ENCODE measurements at places on chromosomes 5 and 9. TPM values are rescaled to one million over a fixed set of nuclear protein-coding genes. Genes with fewer than 3 reads are reported as not detected.

DNA sequence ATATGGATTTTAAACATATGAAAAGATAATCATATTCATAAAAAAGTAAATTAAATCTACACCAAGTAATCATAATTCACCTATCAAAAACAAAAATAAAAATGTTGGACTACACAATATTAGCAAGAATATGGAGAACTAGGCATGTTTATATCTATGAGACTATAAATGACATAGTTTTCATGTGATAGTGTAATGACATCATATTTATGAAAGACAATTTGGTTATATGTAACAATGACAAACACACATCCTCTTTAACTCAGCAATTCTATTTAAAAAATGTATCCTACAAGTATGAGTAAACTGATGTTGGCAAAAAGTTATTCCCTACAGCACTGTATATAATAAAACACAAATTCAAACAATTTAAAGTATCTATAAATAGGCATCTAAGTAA lies 312.3 kb downstream of the EDIL3 start:
- no peak for DNase-seq

- DNase-seq, result no peak
These were observed 9.7 kb upstream of the RXRA start for GRCh38 chr9:134316449-134317160.

Gene CACNA1B
- not detected for total RNA-seq

DNA sequence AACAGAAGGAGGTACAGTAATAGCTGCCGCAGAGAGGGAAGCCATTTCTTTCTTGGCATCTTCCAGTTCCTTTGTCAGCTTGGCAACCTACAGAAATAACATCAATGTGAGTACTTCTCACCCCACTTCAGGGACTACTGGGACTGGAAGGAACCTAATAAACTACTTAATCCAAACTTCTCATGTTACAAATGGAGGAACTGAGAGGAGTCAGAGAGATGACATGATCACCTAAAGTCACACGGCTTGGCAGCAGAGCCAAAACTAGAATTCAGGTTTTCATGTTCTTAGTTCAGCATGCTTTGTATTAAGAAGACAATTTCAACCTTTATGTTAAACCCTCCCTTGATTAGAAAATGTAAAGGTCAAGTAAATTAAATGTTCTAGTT lies 44.7 kb downstream of the DIAPH1 start:
- DNase-seq, result no peak

DNA sequence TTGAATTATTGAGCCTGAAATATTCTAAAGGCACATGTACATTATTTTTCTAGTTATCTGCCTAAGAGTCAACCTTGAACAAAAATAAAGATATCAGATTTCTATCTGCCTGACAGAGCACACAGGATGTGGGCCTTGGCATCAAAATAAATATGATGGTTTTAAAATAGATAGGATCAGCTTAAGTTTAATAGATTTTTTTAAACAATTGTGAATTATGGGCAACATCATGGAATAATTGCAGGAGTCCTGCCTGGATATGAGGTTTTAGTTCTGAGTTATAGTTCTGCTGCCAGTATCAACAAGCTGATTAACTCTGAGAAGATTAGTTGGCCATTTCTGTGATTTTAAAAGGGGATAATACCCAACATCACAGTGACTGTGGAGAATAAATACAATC lies 107.0 kb upstream of the PCA3 start:
- DNase-seq, result no peak

- DNase-seq, result peak; percentile 8
These were observed 14.7 kb upstream of the LHX2 start for GRCh38 chr9:123996731-123997421.

Gene LECT2
- total RNA-seq, result not detected

Gene C5orf58
- total RNA-seq, result not detected

GRCh38 chr9:82091100-82091499 lies 102.5 kb downstream of the SPATA31D1 start:
- DNase-seq, result no peak

GRCh38 chr5:43110606-43111170 lies 10.0 kb upstream of the ZNF131 start:
- peak; percentile 5 for DNase-seq

DNA sequence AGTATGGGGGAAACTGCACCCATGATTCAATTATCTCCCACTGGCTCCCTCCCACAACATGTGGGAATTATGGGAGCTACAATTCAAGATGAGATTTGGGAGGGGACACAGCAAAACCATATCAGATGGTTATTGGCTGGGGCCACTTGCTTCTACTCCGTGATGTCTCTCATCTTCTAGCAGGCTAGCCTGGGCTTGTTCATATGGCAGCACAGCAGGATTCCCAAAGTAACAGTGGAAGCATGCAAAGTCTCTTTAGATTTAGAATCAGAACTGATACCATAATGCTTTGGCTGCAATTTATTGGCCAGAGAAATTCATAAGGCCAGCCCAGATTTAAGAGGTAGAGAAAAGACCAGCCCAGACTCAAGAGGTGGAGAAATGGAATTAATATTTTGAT lies 126.2 kb downstream of the PTTG1 start:
- DNase-seq, result peak; percentile 58

DNA sequence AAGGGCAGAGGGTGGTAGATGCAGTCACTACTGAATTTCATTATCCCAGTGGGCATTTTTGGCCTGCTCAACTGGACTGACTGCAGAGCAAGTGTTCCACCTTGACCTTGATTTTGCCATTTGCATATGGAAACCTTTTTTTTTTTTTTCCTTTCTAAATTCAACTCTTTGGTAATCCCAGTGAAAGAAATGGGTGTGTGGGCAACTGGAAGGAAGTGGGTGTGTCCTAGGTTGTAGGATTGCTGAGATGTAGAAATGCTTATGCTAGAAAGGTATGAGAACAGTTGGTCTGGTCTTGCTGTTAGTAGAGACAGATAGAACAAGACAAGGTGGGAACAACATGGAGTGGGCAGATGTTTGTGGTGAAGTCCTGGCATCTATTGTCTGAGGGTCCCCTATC lies 7.8 kb upstream of the IL12B start:
- DNase-seq, result peak; percentile 45

GRCh38 chr5:103889500-103890209 lies 327.1 kb upstream of the NUDT12 start:
- DNase-seq, result no peak

Gene SLC45A2
- total RNA-seq, result not detected

GRCh38 chr9:137254624-137255447 lies at the start of gene NELFB:
Gene NELFB, plus strand, starts transcription at chr9:137255327.
- DNase-seq, result peak; percentile 48

Gene NTRK2
- total RNA-seq, result not detected

GRCh38 chr9:695252-695651 lies 146.2 kb upstream of the DMRT1 start:
- no peak for DNase-seq

- DNase-seq, result no peak
These were observed 464.5 kb downstream of the RASEF start for GRCh38 chr9:82598241-82599039.

GRCh38 chr5:16615741-16616535 lies 859 bp downstream of the RETREG1 start:
- DNase-seq, result peak; percentile 31

DNA sequence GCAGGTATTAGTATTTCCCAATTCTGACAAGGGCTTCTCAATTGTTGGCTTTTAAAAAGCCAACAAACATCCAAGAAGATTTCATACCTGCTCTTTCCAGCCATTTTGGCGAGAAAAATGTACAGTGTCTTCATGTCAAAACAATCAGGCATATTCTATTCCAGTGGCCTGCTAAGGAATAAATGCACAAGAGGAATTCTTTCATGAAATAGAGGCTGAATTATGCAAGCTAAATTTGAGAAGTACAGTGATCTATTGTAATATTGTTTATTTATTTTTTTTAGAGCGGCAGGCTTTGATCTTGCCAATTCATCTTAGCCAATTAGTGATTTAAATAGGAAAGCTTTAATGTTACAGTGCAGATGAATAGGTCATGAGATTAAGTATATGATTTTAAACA lies 49.3 kb downstream of the NLN start:
- DNase-seq, result no peak

Gene SOX30
- total RNA-seq, result under 0.01 TPM

DNA sequence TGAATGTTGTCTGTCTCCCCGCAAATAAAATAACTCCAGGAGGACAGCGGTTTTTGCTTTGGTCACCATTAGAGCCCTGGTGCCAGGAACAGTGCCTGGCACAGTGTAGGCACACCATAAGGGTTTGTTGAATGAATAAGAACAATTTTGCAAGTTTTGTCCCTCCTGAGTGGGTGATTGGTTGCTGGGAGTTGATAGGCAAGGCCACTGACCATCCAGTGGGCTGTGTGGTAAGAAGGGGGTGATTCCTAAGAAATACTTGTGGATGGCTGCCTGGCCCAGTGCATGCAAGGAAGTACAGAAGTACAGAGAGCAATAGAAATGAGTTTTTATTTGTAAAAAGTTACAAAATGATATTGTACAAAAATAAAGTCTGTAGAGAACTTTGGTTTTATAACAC lies 27.5 kb downstream of the GDNF start:
- DNase-seq, result no peak

Gene MARCOL
- total RNA-seq, result not detected

DNA sequence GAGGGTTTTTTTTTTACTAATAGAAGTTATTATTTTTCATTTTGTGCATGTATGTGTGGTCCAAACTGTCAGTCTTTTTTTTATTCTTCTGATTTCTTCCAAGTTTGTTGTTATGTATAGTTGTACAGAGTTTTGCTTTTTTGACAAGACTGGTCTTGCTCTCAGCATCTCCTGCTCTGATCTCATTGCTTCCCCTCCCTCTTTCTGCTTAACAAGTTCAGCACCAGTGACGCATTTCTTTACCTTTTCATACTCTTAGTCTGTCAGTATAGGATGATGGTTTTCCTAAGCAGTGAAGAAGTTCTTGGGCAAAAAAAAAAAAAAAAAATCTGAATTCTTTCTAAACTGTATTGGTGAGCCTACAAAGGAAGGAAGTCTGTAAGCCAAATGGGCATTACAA lies 135.1 kb downstream of the CD180 start:
- DNase-seq, result peak; percentile 94

Gene ADGRD2
- not detected for total RNA-seq

Gene PCDHGC5
- 0.77 TPM for total RNA-seq

Gene ANKRD20A1
- 0.26 TPM for total RNA-seq

DNA sequence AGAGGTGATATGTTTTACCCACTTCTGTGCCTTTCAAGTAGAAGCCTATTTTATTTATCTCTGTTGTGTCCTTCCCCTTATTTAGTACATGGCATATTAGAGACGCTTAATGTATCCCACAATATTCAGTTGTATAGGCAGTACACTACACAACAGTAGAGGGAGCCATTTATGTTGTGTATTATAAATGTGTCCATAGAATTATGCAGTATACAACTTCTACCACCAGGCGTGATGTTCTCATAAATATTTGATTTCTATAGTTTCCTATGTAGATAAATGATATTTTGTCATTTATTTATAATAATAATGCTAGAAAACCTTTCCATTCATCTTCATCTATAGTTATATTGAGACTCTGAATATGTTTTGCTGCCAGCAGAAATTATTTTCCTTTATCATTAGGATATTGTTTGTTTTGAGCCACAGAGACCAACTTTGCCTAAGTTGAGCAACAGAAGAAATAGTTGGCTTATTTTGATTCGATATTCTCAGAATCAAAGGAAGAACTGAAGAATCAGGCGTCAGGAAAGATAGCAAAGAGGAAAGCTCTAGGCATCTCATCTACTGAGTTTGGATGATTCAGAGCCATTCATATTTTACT lies 81.7 kb downstream of the ADAMTS19 start:
- peak; percentile 66 for DNase-seq

Gene FGFR4
- 0.79 TPM for total RNA-seq

Gene ANKDD1B
- 1.9 TPM for total RNA-seq

DNA sequence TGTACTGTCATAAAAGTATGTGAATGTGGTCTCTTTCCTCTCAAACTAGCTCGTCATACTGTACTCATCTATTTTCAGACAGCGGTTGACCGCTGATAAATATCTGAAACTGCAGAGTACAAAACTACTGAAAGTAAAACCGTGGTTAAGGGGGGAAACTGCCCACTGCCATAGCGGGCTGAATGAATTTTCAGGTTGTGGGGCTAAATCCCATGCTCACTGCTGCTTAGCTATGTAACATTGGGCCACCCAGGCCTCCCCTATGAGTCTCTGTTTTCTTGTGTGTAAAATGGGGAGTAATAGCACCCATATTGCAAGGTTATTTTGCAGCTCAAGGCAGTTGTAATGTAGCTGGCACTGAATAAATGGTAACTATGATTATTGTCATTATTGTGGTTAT lies 82.3 kb downstream of the MSX2 start:
- no peak for DNase-seq

- peak; percentile 61 for DNase-seq
These were observed 61.3 kb upstream of the MOCS2 start for GRCh38 chr5:53170746-53171349.

DNA sequence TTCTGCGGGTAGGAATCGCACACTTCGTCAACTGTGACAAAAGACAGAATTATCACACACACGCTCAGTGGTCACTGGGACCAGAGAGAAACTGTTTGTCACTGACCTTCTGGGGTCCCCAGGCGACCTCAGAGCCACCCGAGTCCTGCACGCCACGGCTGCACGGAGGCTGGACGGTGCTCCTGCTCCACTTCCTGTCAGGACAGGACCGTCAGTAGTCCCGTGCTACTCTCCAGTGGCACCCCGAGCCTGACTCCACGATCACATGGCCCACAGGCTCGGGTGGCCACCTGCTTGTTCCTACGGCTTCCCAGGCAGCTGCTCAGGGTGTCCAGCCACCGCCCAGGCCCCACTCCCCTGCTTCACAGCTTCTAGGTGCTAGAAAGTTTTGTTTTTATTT lies 17.9 kb downstream of the MRNIP start:
- no peak for DNase-seq

DNA sequence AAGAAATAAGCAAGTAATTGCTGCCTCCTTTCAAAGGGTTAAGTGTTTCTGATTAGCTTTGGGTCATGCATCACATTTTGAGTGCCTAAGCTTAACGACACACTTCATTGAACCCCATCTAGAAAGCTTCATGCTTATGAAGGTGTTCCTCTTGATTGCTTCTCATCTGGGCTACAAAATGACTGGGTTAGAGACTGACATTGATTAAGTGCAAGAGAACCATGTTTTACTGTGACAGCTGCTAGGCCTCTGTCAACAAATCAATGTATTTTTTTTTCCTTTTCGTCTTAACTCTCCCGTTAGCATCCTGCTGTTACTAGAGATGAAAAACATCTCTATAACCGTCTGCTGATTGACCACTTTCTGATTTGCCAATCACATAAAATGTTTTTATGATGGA lies 725.0 kb downstream of the TLE1 start:
- DNase-seq, result no peak

Gene KIF12
- not detected for total RNA-seq

DNA sequence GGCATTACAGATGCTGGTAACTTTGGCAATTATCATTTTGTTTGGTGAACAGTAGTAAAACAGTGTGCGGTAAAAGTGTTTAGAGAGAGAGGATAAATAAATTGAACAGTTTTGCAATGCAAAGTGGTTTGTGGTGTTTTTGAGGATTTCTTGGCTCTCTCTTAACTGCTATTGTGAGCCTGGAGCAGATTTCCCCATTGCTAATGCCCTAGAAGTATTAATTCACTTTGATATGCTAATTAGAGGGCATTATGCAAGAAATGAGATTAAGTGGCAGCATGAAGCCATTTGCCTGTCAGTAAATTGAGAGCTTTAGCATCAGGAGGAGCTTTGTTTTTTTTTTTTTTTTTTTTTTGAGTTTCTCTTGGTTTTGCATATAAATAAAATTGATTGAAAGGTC lies 8.2 kb downstream of the PBX3 start:
- DNase-seq, result no peak

Gene PCDHB10
- 0.13 TPM for total RNA-seq

Measured in bronchial epithelial cell (primary cell).